Activated naive CD8-positive, alpha-beta T cell treated with anti-CD3 and anti-CD28 coated beads, Interleukin-2, amount 10 ng/mL, durations not matched to agents 7 days and 5 days (primary cell): ENCODE measurements at places on chromosomes 16 and 17. TPM values are rescaled to one million over a fixed set of nuclear protein-coding genes. Genes with fewer than 3 reads are reported as not detected.

- no peaks in the 10 kb centered on the region for H3K36me3 ChIP-seq
- H3K4me1 ChIP-seq = peaks cover 2% of the 10 kb centered on the region
- no peak for DNase-seq
- H3K27me3 ChIP-seq = peaks cover 27% of the 10 kb centered on the region
- H3K4me3 ChIP-seq = no peak overlapping the region
Measured at GRCh38 chr17:68612923-68613292, 11.7 kb upstream of the FAM20A start.

- DNase-seq = no peak
- no peak overlapping the region for H3K27ac ChIP-seq
- H3K27me3 ChIP-seq = no peaks in the 10 kb centered on the region
- H3K4me3 ChIP-seq = no peak overlapping the region
- no peaks in the 10 kb centered on the region for H3K36me3 ChIP-seq
Measured at GRCh38 chr16:78915811-78916345, 684.7 kb downstream of the MAF start.

DNA sequence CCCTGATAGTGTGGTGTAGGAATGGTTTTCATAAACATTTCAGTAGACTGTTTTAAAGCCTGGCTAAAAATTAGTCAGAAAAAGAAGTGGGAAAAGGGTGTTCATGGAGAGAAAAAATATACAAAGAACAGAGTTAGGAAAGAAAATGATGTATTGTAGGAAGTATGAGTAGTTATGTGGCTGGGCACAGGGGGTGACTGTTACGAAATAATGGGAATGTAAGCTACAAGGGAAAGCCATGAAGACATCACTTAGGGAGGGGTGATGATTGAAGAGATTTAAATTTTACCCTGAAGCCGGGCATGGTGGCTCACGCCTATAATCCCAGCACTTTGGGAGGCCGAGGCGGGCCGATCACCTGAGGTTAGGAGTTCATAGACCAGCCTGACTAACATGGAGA is 55.3 kb downstream of the NUP88 start:
- no peak overlapping the region for H3K27ac ChIP-seq
- H3K27me3 ChIP-seq = no peaks in the 10 kb centered on the region

The KRT25 gene
- not detected for total RNA-seq

The LPO gene
- total RNA-seq = not detected

GRCh38 chr17:69857412-69857835 is 217.6 kb upstream of the KCNJ16 start:
- no peak overlapping the region for H3K4me3 ChIP-seq
- H3K27me3 ChIP-seq = no peaks in the 10 kb centered on the region
- H3K36me3 ChIP-seq = peaks cover 1% of the 10 kb centered on the region
- no peaks in the 10 kb centered on the region for H3K4me1 ChIP-seq
- H3K27ac ChIP-seq = no peak overlapping the region

DNA sequence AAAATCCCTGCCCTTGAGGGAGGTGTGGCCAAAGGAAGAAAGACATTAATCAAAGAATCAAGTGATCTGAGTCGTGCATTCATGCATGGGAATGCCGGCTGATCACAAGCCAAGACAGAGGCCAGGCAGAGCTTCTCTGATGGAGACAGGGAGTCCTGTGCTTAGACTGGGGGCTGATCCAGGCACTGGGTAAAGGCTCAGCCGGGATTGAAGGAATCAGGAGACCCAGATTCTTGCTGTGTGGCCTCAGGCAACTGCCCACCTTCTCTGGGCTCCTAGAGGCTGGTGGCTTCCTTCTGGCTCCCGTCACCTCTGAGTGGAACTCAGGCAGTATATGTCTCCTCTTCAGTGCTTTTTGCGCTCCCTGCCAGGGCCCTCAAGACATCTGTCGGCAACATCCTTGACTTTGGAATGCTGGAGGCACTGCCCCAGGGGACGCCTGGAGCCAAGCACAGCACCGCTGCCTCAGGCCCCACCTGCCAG is 17.7 kb downstream of the RAI1 start:
- no peaks in the 10 kb centered on the region for H3K27me3 ChIP-seq
- no peak for DNase-seq
- no peak overlapping the region for H3K4me3 ChIP-seq
- no peak overlapping the region for H3K27ac ChIP-seq
- peaks cover 1% of the 10 kb centered on the region for H3K36me3 ChIP-seq
